NCI-H748 treated with DMSO at 0.1 percent for 48 hours (cell line): ENCODE measurements at places on chromosomes 16 and 17.

GRCh38 chr16:81212830-81213465 is 25.5 kb upstream of the BCO1 start:
- no peak for DNase-seq

DNA sequence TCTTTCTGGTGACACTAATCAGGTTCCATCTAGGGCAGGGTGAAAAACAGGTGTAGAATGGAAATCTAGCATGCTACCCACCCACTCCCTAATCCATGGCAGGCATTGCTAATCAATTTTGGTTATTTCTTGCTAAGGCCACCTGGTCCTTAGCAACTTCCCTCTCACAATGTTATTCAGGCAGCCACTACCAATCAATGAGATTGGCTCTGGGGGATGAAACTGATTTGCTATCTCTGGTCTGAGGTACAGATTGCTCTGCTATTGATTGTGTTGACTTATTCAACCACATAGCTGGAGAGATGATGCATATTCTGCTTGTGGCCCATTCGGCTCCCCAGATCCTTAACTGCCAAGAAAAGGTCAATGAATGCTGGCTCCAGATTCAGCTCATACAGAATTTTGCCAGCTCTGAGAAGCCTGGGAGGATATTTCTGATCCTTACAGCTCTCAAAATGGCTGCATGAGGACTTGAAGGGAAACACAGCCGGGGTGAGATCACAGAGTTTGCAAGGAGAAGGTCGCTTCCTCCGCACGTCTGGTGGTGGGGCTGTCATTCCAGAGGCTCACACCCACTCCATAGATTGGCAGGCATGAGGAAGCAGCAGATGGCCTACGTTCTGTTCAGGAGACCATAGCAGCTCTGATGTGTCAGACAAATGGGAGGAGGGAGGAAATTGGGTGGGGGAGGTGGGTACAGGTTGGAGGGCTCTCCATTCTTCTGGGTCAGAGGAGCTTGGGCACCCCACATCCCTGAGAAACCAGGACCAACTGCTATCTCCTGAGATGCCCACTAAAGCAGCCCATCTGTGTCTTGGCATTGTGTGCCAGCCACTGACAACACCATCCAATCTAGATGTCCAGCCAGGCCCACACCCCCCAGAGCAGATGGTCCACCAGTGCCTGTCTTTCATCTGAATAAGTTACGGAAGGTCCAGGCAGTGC is 22.3 kb downstream of the SEZ6 start:
- no peak for DNase-seq

DNA sequence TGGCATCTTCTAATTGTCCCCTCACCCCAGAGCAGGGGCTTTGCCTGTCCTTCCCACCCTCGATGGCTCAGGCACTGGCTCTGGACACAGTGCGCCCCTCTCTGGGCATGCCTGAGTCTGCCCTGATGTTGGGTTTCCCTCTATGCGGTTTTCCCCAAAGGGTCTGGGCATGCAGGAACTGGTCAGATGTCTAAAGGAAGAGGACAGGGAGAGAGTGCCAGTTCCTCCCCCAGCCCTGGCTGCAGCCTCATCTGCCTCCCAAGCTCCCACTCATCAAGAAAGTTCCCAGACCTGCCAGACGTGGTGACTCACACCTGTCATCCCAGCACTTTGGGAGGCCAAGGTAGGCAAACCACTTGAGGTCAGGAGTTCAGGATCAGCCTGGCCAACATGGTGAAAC is 41.3 kb upstream of the PABPN1L start:
- DNase-seq, result no peak

DNA sequence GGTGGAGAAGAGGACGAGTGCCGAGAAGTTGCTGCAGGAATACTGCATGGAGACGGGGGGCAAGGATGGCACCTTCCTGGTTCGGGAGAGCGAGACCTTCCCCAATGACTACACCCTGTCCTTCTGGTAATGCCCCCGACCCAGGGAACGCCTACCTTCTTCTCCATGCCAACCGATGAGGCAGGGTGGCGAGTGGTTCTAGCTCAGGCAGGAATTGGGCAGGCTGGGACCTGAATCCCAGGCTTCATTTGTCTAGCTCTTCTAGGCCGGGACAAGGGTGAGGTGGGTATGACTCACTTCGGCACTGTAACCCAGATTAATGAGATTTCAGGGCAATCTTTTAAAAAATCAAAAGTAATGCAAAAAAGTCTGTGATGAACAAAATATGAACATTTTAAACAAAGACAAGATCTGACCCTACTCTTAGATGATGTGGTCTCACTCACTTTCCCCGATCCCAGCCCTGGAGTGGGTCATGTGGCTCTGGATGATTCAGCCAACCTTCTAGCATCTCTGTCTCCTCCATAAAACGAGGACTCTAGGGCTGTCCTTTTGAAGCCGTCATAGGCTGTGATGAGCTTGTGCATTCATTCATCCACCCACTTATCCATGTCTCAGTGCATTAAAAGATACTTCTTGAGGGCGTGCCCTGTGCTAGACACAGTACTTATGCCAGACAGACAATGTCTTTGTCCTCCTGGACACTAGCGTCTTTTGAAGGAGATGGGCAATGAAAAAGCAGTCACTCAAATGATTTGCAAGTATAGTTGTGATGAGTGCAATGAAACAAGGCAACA is 102.6 kb downstream of the SDR42E1 start:
- no peak for DNase-seq

GRCh38 chr16:4182581-4183236 is 59.2 kb downstream of the SRL start:
- DNase-seq, result no peak

- DNase-seq, result no peak
Observed at GRCh38 chr17:22484826-22485225, 792.5 kb downstream of the KCNJ18 start.

DNA sequence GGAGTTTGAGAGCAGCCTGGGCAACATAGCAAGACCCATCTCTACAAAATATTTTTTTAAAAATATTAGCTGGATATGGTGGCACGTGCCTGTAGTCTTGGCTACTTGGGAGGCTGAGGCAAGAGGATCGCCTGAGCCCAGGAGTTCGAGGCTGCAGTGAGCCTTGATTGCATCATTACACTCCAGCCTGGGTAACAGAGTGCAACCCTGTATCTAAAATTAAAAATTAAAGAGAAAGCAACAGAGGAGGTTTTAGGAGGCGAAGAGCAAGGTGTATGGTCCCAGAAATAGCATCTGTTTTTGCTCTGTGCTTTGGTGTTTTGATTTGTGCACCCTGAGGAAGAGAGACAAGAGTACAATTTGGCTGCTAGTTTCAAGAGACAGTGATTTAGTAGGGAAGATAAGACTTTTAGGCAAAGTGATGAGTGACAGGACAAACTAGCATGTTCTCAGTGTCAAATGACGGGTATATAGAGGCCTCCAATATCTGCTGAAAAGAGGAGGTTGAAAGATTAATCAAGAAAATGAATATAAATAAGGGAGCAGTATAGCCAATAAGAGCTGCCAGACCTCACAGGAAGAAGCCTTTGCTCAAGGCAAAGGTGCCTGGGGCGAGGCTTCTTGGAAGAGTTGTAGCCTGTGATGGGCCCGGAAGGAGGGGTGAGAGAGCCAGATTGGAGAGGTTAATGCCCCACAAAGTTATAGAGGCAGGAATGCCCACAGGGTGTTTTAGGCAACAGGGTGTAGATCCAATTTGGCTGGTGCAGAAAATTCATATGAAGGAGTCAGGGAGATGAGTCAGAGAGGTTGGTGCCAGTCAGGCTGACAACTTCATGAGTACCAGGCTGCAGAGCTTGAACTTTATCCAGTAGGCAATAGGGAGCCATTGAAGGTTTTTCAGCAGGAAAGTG is 11.4 kb downstream of the HLF start:
- no peak for DNase-seq

DNA sequence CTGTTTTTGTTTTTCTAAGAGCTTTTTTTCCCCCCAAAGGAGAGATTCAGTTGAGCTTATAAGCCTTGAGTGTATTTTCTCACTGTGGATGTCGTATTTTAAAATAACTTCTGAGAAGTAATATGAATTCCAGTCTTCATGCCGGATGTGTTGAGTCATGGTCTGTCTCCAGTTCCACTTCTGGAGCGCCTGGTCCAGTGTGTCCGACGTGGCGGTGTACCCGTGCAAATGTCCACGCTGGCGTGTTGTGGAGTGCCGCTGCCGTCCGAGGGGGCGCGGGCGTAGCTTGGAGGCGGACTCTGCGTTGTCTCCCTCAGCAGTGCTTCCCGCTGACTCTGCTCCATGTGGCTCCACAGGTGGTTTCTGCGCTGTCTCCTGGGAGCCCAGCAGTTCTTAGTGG is 60.9 kb upstream of the ZNF750 start:
- no peak for DNase-seq

DNA sequence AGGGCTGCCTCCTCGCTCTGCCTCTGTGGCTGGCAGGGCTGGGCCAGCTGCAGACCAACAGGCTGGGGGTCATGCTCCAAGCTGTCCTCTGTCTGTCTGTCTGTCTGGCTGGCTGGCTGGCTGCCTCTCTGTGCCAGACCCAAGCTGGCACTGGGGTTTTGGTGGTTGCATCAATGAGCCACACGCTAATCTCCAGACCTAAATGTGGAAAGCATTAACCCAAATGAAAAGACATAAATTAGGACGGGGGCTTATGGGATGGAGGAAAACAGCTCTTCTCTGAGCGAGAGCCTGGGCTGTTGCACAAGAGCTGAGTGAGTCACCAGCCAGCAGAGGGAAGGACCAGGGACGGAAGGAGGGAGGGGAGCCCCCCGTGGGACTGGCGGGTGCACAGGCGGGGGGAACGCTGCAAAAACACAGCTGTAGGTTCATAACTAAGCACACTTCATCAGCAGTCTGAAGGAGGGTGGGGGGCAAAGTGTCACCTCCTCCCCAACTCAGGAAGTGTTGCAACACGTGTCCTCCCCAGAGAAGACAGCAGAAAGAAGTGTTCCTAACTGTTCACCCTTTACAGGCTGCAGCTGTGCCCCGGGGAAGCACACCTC is 83.4 kb downstream of the GAS7 start:
- DNase-seq, result no peak

- no peak for DNase-seq
Observed at GRCh38 chr16:17101646-17102045, 369.1 kb downstream of the XYLT1 start.
